ENCODE measurements at places on chromosomes 5 and 9.

- H3K4me1 ChIP-seq = no peaks in the 10 kb centered on the region
- H3K27me3 ChIP-seq = no peaks in the 10 kb centered on the region
- H3K4me3 ChIP-seq = no peak overlapping the region
- H3K36me3 ChIP-seq = no peaks in the 10 kb centered on the region
- DNase-seq = no peak
- H3K27ac ChIP-seq = no peak overlapping the region
Measured at GRCh38 chr9:84875193-84875592, 205.7 kb downstream of the NTRK2 start.

- H3K27me3 ChIP-seq = no peaks in the 10 kb centered on the region
- no peaks in the 10 kb centered on the region for H3K36me3 ChIP-seq
- peaks cover 6% of the 10 kb centered on the region for H3K4me1 ChIP-seq
Measured at GRCh38 chr9:9992936-9993335, 619.9 kb downstream of the PTPRD start.

GRCh38 chr5:74037321-74037720 is 411.3 kb downstream of the ARHGEF28 start:
- DNase-seq = no peak
- H3K4me1 ChIP-seq = no peaks in the 10 kb centered on the region
- H3K4me3 ChIP-seq = no peak overlapping the region
- no peak overlapping the region for H3K27ac ChIP-seq
- H3K36me3 ChIP-seq = no peaks in the 10 kb centered on the region
- no peaks in the 10 kb centered on the region for H3K27me3 ChIP-seq

DNA sequence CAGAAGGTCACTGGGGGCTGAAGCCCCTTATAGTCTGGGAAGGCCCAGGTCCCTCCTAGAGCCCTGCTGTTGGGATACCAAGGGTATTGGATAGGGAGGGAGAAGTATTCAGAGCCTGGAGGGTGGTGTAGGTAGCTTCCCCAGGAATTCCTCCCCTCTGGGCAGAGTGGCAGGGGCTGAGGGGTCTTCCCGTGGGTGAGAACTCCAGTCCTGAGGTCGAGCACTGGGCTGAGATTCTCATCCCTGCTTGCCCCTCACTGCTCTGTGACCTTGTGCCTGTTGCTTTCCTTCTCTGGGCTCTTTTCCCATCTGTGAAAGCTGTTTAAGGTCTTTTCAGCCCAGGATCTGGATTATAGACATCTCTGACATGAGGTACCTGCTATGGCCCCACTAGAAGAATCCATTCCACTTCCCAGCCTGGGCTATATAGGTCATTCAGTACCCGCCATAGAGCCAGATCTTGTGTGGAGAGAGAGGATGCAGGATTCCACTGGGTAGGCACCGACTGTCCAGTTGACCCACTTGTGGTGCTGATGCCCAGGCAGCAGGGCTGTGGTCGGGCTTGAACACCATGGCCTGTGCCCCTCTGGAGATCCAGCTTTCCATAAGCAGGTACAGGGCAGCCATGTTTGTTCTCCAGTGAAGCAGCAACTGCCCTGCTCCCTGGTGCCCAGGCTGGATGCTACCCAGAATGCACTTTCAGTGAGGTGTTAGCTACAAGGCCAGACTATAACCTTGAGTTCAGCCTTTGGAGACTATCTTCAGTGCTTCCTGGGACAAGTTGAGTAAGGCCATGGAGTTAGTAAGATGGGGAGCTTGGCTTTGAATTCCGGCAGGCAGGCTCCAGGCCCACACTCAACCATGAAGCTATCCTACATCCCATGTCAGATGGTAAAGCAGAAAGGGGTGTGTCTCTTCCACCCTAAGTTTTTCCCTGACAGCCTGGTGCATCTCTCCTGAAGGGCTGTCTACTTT is 60.1 kb downstream of the AMBP start:
- peaks cover 66% of the 10 kb centered on the region for H3K36me3 ChIP-seq
- no peak overlapping the region for H3K27ac ChIP-seq
- H3K27me3 ChIP-seq = no peaks in the 10 kb centered on the region
- H3K4me1 ChIP-seq = no peaks in the 10 kb centered on the region

DNA sequence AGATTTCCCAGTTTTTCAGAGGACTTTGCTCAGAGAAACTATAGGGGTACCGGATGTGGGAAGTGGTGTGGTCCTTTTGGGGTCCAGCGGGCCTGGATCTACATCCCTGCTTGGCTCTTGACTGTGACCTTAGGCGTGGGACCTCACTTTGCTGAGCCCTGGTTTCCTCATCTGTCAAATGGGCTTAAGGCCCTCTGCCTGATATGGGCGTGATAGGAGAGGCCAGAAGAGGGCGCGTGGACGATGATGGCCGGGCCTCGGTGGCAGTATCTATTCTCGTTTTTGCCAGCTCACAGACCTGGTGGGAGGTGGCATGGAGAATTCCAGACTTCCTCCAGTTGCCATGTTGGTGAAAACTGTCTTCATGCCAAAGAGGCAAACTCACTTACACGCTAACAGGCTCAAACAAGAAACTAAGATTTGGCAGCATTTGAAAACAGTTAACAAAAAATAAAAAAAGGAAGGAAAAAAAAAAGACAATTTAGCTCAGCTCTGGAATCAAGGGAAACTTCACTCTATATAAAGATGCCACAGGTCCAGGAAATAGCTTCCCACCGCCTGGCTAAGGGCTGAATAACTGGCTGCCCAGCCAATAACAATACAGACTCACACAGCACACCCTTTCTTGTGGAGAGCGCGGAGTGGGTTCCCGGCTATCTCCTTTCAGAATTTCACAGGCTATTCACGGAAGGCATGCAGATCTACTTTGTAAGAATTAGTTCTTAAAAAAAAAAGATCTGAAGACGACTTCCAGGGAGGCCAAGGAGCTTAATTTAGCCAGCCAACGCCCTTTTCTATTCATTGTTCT is 1.7 kb downstream of the SH3PXD2B start:
- DNase-seq = peak; percentile 70
- H3K4me3 ChIP-seq = peak overlapping the region; percentile 99
- peaks cover 8% of the 10 kb centered on the region for H3K4me1 ChIP-seq
- H3K36me3 ChIP-seq = peaks cover 30% of the 10 kb centered on the region
- peak overlapping the region; percentile 89 for H3K27ac ChIP-seq
- H3K27me3 ChIP-seq = no peaks in the 10 kb centered on the region

- no peaks in the 10 kb centered on the region for H3K36me3 ChIP-seq
- no peak overlapping the region for H3K27ac ChIP-seq
- H3K4me3 ChIP-seq = no peak overlapping the region
Measured at GRCh38 chr9:112059966-112060320, 115.2 kb downstream of the SUSD1 start.
